Epithelial cell of alveolus of lung (primary cell): ENCODE measurements at places on chromosomes 11 and 22. TPM values are rescaled to one million over a fixed set of nuclear protein-coding genes. Genes with fewer than 3 reads are reported as not detected.

SMC1B gene
- not detected in 2 replicates for total RNA-seq

KBTBD3 gene
- 2.2 and 5.0 TPM in 2 replicates for total RNA-seq

NCF4 gene
- not detected in 2 replicates for total RNA-seq

SHANK3 gene
- total RNA-seq, result 1.2 and 4.2 TPM in 2 replicates

LRRC75B gene
- 11.7 and 12.5 TPM in 2 replicates for total RNA-seq

MRGPRX3 gene
- total RNA-seq, result not detected in 2 replicates

NUP98 gene
- 48.6 and 75.4 TPM in 2 replicates for total RNA-seq

LGALS12 gene
- not detected in 2 replicates for total RNA-seq

INPPL1 gene
- total RNA-seq, result 47.1 and 57.1 TPM in 2 replicates

CLMP gene
- 107 and 130 TPM in 2 replicates for total RNA-seq

AIFM3 gene
- total RNA-seq, result 0.13 and 0.80 TPM in 2 replicates

ANKK1 gene
- not detected in 2 replicates for total RNA-seq

OR2D2 gene
- total RNA-seq, result 0.32 TPM in 1 of 2 replicates, not detected in the other

UPB1 gene
- 0.13 TPM in 1 of 2 replicates, not detected in the other for total RNA-seq

OR4D5 gene
- total RNA-seq, result not detected in 2 replicates

TSSK2 gene
- total RNA-seq, result not detected in 2 replicates

C2CD3 gene
- total RNA-seq, result 5.9 and 11.3 TPM in 2 replicates

IGLL5 gene
- not detected in 2 replicates for total RNA-seq

TRIM49 gene
- total RNA-seq, result not detected in 2 replicates

NXPE4 gene
- not detected in 2 replicates for total RNA-seq

PAMR1 gene
- total RNA-seq, result 22.2 and 123 TPM in 2 replicates

VSTM5 gene
- total RNA-seq, result 0.13 TPM in 1 of 2 replicates, not detected in the other

BIRC3 gene
- total RNA-seq, result 0.72 and 3.7 TPM in 2 replicates

C11orf86 gene
- total RNA-seq, result 0.40 TPM in 1 of 2 replicates, not detected in the other

PIWIL4 gene
- total RNA-seq, result 0.26 and 1.4 TPM in 2 replicates

CDK2AP2 gene
- total RNA-seq, result 36.5 and 68.4 TPM in 2 replicates

OR6A2 gene
- 0.24 TPM in 1 of 2 replicates, not detected in the other for total RNA-seq

TMPRSS13 gene
- total RNA-seq, result not detected in 2 replicates

VSIG10L2 gene
- not detected in 2 replicates for total RNA-seq

THRSP gene
- total RNA-seq, result not detected in 2 replicates

PRAME gene
- not detected in 2 replicates for total RNA-seq

CCDC117 gene
- 21.5 and 30.3 TPM in 2 replicates for total RNA-seq

PATE4 gene
- not detected in 2 replicates for total RNA-seq

SELENOM gene
- 287 and 373 TPM in 2 replicates for total RNA-seq

MPZL2 gene
- 0.24 and 0.65 TPM in 2 replicates for total RNA-seq

SLC15A3 gene
- total RNA-seq, result 8.5 and 9.2 TPM in 2 replicates

ARHGAP8 gene
- total RNA-seq, result 1.7 and 2.6 TPM in 2 replicates

WNT11 gene
- 0.91 TPM in 1 of 2 replicates, not detected in the other for total RNA-seq

LRRC55 gene
- total RNA-seq, result not detected in 2 replicates

MIAT gene
- 0.39 and 0.80 TPM in 2 replicates for total RNA-seq

OR51I1 gene
- total RNA-seq, result not detected in 2 replicates

OR52M1 gene
- not detected in 2 replicates for total RNA-seq

FAM168A gene
- total RNA-seq, result 23.7 and 32.3 TPM in 2 replicates

CCDC134 gene
- 7.4 and 8.0 TPM in 2 replicates for total RNA-seq

C11orf65 gene
- 0.52 and 1.0 TPM in 2 replicates for total RNA-seq

CDC42BPG gene
- total RNA-seq, result 0.08 and 0.91 TPM in 2 replicates

SLC16A8 gene
- 0.80 TPM in 1 of 2 replicates, not detected in the other for total RNA-seq

MMP7 gene
- total RNA-seq, result 2.5 TPM in 1 of 2 replicates, not detected in the other

LARGE2 gene
- 0.24 and 0.52 TPM in 2 replicates for total RNA-seq

LGALS1 gene
- 5,976 and 9,609 TPM in 2 replicates for total RNA-seq

TRIM48 gene
- total RNA-seq, result not detected in 2 replicates

LRRC56 gene
- 0.26 and 2.6 TPM in 2 replicates for total RNA-seq

CARD18 gene
- not detected in 2 replicates for total RNA-seq

PLAAT5 gene
- 0.13 TPM in 1 of 2 replicates, not detected in the other for total RNA-seq

CHADL gene
- total RNA-seq, result 0.26 and 0.80 TPM in 2 replicates
